ENCODE measurements at places on chromosomes 11 and 22. TPM values are rescaled to one million over a fixed set of nuclear protein-coding genes. Genes with fewer than 3 reads are reported as not detected.

- DNase-seq = no peak
Observed at GRCh38 chr11:69636512-69637197, 4.3 kb upstream of the CCND1 start.

- no peak for DNase-seq
Observed at GRCh38 chr11:61553373-61554171, 27.3 kb downstream of the SYT7 start.

- no peak for DNase-seq
Observed at GRCh38 chr11:77130763-77131513, 2.9 kb downstream of the MYO7A start.

GRCh38 chr22:38465673-38466490 lies 2.0 kb upstream of the KDELR3 start:
- DNase-seq = no peak

- no peak for DNase-seq
Observed at GRCh38 chr22:49329636-49330035, 498.0 kb downstream of the BRD1 start.

DNA sequence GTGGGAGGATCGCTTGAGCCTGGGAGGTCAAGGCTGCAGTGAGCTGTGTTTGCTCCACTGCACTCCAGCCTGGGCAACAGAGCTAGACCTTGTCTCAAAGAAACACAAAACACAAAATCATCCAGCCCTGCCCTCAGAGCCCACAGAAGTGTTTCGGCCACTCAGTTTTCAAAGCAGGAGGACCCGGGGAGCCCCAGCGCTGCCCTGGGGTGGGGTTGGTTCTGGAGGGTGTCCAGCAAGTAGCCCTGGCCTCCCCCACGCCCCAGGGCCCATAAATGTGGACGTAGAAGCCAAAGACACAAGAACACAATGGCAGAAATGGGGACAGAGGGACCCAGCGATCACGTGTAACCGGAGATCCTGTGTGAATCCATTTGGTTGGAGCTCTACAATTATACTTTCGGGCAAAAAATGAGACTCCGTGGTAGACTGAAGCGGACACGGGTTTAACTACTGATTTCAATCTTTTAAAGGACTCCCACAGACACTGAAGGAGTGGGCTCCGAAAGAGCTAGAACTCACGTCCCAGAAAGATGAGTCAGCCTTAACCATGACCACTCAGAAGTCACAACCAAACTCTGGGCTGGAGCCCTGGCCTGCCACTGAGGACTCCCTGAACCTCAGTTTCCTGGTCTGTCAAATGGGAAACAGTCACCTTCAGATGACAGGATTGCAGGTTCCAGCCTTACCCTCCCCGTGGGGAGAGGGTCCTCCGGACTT lies 9.0 kb upstream of the CYTH4 start:
- DNase-seq = no peak

DNA sequence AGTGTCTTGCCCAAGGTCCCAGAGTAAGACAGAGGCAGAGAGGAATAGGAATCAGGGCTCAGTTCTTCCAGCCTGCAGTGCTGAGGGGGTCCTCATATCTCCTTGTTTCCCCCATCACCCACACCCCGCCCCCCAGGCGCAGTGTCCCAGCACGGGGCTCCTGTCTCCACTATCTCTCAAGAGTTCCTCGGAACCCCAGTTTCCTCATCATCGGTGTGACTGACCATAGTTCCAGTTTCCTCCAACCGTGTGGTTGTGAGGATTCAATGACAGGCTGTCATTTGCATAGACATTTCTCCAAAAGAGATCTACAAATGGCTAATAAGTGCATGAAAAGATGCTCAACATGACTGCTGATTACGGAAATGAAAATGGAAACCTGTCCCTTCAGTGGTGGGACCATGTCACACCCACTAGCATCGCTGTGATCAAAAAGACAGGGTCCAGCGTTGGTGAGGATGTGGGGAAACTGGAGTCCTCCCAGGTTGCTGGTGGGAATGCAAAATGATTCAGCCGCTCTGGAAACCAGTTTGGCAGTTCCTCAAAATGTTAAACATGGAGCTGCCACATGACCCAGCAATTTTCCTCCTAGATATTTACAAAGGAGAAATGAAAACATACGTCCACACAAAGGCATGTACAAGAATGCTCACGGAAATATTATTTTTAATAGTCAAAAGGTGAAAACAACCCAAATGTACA lies 31.8 kb upstream of the PDGFB start:
- no peak for DNase-seq

GRCh38 chr11:8192016-8192895 lies 23.4 kb upstream of the RIC3 start:
- peak; percentile 43 for DNase-seq

- DNase-seq = no peak
Observed at GRCh38 chr11:61851113-61851899, 23.2 kb downstream of the FADS2 start.

DNA sequence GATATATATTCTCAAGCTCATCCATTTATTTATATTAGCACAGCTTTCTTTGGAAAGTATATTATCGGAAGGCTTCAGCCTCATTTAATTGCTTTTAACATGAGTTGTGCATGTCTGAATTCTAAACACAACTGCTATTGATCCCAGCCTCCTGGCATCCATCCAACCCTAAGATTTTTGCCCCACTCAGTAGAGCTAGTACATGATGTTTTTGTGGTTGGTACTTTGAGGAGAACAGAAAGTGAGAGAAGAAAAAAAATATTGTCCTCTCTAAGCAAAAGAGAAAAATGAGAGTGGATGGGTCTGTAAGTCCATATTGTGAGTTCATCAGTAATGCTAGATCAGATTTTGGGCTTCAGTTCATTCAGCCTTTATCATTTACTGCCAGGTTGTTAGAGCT lies 198.7 kb downstream of the DDX10 start:
- DNase-seq = no peak

GRCh38 chr11:73493956-73494598 lies 103.8 kb downstream of the FAM168A start:
- no peak for DNase-seq

Gene CCDC116
- polyA plus RNA-seq = 0.14 TPM

Gene SLC5A1
- 0.45 TPM for polyA plus RNA-seq

Gene MS4A7
- 2.4 TPM for polyA plus RNA-seq

Gene MAPK12
- 9.9 TPM for polyA plus RNA-seq

Data from right renal cortex interstitium (tissue), 3 donors.